NK-92 treated with Interleukin-12 subunit alpha and Interleukin-12 subunit beta, amount 100 ng/mL, for 24 hours (cell line): ENCODE measurements at places on chromosomes 5 and 9.

DNA sequence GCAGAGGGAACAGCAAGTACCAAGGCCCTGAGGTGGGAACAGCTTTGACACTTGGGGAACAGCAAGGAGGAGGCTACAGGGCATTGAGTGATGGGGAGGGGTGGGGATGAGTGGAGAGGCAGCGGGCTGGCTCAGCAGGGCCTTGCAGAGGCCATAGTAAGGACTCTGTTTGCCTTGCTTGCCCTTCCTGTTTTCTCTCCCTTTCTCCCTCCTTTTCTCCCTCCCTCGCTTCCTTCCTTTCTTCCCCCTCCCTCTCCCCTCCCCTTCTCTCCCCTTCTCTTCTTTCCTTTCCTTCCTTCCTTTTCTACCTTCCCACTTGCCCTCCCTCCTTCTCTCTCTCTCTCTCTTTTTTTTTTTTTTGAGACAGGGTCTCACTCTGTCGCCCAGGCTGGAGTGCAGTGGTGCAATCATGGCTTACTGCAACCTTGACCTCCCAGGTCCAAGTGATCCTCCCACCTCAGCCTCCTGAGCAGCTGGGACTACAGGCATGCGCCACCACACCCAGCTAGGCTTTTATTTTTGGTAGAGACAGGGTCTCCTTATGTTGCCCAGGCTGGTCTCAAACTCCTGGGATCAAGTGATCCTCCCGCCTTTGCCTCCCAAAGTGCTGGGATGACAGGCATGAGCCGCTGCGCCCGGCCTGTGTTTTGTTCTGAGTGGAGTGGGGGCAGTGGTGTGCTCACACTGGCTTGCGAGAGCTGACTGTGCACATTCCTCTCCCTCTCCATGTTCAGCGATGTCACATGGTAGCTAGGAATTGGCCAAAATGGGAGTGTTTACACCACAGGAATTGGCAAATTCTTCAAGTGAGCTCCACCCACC is 17.1 kb downstream of the IER5L start:
- no peak for DNase-seq

DNA sequence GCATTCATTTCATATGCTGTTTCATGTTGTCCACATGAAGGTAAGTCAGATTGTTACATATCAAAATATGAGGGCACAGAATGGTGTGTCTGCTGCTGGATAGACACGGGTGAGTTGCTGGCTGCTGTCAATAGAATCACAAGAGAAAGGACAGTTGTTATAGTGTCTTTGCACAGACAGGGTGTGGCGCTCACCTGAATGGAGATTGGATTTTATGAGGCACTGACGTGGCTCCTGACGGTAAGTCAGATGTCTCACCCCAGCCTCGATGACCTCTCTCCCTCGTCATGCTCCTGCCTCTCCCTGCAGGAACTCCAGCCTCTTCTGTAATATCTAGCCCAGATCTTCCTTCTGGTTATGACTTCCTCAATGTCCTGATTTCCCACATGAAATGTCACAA is 75.4 kb upstream of the SELENOP start:
- no peak for DNase-seq

DNA sequence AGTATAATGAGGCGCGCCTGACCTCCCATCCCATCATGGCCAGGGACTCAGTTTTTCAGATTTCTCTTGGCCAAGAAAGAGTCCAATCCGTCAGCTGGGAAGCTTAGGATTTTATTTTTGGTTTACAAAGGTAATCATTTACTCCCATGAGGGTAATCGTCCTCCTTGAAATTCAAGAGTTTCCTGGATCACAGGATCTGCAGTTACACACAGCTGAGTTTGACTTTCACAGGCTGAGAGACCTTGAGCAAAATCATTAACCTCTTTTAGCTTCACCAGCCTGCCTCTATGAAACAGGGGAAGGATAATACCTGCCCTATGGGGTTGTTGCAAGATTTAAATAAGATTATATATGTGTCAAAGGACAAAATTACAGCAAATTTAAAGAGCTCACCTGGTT is 15.4 kb upstream of the AK3 start:
- DNase-seq, result no peak

DNA sequence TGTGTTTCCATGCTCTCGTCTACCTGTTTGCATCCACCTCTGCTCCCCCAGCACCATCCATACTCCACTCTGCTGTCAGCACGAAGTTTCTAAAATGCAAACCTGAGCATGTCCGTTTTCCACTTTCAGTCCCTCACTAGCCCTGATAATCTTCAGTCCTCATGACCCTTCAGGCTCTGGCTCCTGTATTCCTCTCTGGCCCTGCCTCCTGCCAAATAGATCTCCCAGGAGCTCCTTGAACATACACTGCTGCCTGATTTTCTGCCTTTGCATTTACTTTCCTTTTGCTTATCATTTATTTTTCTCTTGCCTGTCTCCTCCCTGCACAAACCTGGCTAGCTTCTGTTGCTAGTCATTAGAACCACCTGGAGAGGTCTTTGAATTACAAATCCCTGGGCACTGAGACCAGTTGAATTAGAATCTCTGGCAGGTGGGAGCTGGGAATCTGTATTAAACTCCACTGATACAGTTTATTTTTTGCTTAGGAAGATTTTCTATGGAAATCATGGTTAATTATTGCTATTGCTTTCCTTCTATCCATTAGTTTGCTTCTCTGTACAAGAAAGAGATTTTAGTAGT is 18.5 kb downstream of the ARHGEF28 start:
- no peak for DNase-seq

GRCh38 chr5:160959804-160960203 is 107.8 kb upstream of the ATP10B start:
- no peak for DNase-seq

DNA sequence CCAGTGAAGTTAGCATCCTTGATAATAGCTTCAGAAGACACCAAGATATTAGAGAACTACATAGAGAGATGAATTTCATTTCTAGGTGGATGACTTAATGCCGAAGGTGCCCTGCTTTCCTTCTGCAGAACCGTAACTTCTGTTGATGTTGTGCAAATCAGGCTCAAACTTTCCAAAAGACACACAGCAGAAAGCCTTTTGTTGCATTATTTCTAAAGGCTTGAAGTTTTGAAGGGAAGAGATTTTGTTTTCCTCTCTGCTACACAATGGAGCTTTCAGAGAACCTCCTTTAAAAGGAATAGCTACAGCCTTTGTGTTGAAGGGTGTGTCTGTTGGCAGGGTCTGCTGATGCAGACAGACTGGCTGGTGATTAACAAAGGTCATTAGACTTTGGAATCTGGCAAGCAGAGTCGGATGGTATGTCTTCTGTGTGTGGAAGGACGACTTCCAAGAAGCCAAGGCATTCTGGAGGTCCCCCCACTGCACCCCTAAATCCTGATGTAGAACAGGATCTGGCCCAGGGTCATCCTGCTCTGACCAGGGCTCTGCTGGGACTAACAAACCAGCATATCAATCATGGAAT is 57.8 kb downstream of the ZNF462 start:
- no peak for DNase-seq
